ENCODE measurements at places on chromosomes 3 and 15.

DNA sequence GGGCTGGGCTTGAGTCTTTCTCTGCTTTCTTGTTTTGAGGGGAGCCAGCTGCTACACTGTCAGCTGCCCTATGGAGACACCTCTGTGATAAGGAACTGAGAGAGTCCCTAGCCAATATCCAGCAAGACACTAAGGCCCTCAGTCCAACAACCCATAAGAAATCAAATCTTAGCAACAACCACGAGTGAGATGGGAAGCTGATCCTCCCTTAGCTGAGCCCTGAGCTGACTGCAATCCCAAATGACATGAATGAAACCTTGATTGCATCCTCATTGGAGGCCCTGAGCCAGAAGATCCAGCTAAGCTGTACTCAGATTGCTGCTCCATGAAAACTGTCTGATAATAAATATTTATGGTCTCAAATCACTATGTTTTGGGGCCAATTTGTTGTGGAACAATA lies 302.1 kb upstream of the MME start:
- no peak for DNase-seq

DNA sequence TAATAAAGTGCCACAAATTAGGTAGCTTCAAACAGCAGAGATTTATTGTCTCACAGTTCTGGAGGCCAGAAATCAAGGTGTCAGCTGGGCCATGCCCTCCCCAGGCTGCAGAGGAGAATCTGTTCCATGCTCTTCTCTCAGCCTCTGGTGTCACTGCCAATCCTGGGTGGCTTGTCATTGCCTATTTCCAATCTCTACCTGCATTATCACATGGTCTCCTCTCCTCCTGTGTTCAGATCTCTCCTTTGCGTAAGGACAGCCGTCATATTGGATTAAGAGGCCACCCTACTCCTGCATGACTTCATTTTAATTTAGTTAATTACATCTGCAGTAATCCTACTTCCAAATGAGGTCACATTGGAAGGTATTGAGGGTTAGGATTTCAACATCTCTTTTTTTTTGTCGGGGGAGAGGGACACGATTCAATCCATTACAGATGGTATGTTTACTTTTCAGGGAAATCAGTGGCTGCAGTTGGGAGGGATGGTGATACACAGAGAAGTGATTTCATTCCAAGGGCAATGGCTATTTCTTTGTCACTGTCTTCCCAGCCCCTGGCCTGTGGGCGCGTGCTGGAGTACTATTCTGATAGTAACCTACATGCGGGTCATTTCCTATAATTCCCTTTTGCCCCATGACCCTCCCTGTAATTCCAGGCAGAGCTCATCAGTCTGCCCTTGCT lies 169.4 kb downstream of the MINAR1 start:
- no peak for DNase-seq

DNA sequence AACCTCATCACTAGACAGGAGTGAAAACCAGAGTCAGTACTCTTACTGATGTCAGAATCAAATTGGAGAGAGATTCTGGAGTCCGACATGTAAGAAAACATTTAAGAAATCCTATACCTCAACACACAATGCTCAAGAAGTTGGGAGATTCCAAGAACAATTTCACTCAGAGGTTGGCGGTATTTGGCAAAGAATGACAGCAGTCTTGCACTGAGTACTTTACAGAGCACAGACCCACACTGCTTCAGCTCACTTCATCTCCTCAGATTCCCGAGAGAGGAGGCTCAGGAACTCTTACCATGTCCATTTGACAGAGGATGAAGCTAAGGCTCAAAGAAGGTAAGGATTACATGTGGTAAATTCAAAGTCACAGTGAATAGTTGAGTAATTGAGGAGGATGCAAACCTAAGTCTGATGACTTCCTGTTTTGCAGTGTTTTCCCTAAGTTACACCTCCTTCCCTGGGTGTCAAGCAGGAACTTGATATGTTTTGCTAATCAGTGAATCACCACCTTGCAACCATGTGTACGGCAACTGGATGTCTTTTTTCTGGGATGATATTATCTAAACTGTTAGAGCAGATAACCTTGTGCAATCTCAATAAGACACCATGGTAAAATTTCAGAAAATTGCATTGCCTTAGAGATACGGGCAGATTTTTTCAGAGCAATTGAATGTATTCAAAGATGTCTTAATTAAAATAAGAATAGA lies 61.3 kb upstream of the MME start:
- no peak for DNase-seq

DNA sequence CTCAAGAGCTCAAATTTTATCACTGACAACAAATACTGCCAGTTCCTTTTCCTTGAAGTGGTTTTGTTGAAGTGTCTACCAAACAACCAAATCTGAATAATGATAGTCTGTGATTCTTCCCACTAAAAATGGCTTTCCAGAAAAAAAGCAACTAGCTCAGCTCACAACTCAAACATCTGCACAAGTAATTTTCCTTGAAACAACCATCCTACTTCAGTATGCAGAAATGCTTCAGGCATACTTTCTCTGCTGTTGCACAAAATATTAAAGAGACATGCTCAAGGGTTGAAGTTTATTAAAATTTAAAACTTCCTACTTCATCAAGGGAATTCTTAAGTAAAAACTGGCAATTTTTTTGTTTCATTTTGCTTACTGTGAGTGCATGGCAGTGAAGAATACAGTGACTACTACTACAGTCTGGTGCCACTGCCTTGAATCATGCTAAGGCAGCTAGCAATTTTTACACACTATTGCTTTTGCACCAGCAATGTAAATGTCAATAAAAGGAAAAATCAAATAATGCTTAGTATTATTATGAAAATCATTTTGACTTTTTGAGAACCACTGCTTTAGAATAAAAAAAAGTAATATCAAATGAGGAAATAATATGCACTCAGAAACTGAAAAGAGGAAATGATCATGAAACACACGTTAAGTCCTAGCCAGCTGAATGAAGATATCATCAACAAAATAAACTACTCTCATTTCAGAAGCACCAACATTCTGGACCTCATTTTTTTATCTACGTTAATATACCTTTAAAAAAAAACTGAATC lies 33.6 kb downstream of the VPS13C start:
- DNase-seq: no peak

GRCh38 chr3:124695369-124695768 lies 34.9 kb upstream of the UMPS start:
- DNase-seq: no peak

GRCh38 chr15:84731774-84732173 lies 15.8 kb upstream of the SEC11A start:
- DNase-seq: no peak

DNA sequence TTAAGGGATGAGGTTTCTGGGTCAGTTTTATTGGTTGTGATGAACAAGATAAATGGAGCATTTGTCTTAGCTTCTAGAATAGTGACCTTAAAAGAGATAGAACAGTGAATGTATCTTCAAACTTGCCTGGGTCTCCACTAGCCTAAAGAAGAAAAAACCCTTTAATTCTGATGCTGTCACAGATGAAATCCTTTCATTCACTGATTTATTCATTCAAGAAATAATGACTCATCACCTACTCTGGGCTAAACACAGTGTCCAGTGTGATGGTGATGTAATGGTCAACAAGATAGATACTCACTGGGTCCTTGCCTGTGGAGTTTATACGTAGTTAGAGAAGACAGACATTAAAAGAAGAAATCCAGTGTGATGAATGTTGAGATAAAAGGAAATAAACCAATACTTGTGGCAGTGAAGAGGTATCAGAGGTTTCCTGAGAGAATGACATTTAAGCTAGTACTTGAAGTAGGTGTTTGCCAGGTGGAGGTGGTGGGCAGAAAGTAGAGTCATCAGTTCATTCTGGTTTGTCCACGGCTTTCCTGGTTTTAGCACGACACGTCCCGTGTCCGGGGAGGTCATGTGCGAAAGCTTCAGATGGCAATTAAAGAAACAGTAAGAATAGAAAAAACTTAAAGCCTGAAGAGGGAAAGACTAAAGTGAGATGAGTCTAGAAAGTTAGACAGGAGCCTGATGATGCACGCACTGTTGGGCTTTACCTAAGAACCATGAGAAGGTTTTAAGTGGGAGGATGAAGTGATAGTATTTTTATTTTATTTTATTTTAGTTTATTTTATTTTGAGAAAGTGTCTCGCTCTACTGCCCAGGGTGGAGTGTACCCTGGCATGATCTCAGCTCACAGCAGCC lies 18.5 kb downstream of the PAK2 start:
- DNase-seq: no peak

GRCh38 chr15:23395030-23395692 lies 40.6 kb downstream of the GOLGA8S start:
- DNase-seq: no peak
